ENCODE measurements at places on chromosomes 16 and 17.

DNA sequence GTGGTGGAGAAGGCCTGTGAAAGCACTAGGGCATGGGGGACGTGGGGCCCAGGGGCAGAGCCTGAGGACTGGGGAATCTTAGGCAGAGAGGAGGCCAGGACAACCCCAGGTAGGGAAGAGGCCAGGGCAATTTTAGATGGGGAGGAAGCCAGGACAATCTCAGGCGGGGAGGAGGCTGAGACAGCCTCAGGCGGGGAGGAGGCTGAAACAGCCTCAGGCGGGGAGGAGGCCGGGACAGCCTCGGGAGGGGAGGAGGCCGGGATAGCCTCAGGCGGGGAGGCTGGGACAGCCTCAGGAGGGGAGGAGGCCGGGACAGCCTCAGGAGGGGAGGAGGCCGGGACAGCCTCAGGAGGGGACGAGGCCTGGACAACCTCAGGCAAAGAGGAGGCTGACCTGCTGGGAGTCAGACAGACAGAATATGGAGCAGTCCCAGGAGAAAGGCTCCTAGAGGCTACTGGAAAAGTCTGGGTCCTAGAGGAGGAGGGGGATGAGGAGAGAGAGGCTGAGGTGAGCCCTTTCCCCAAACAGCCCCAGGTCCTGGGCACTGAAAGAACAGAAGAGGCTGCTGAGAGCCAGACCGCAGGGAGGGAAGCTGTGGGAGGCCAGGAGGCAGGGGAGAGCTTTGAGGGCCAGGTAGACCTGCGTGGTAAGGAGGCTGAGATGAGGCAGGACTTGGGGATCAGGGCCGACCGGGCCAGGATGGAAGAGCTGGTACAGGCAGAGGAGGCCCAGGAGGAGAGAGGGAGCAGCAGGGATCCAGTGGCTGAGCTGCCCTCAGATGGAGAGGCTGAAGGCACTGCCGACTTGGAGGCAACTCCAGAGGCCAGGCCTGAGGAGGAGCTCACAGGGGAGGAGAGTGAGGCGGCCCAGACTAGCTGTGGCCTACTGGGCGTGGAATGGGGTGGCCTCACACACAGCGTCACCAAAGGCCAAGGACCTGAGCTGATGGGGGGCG lies 1.6 kb downstream of the APOBR start:
- no peak for DNase-seq

- DNase-seq = no peak
Measured at GRCh38 chr17:48544349-48545021, 424 bp downstream of the HOXB2 start.

GRCh38 chr16:2985462-2985861 lies 5.2 kb upstream of the PKMYT1 start:
- no peak for DNase-seq

GRCh38 chr16:1579214-1579613 lies 32.7 kb downstream of the IFT140 start:
- no peak for DNase-seq

DNA sequence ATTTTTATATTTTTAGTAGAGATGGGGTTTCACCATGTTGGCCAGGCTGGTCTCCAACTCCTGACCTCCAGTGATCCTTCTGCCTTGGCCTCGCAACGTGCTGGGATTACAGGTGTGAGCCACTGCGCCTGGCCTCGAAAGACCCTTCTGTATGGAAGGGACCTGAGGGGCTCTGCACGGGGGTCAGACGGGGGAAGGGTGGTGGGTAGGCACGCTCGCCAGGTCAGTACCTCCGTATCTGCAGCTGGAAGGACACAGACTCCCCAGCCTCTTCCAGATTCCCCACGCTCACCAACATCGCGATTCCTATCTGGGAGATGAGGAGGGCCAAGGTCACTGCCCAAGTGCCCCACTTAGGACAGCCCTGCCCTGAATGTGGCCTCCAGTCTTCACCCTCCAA lies 12.7 kb downstream of the ITGA2B start:
- DNase-seq = no peak

DNA sequence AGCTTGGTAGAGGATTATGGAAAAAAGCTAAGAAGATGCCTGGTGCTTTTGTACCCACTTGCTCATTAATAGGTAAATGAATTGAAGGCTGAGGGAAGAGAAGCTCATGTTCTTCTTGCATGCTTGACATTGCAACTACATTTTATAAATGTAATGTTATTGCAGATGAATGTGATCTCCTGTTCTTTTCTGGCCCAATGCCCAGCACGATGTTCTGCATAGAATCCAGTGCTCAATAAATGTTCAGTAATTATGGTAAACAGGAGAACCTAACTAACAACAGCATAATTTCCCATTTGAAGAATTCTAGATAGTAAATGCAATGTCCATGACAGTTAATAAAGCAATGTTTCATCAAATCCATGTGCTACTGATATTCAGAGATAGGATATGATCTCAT lies 638.2 kb upstream of the SOX9 start:
- no peak for DNase-seq

- DNase-seq = no peak
Measured at GRCh38 chr17:58289869-58290268, 9.1 kb upstream of the MPO start.

DNA sequence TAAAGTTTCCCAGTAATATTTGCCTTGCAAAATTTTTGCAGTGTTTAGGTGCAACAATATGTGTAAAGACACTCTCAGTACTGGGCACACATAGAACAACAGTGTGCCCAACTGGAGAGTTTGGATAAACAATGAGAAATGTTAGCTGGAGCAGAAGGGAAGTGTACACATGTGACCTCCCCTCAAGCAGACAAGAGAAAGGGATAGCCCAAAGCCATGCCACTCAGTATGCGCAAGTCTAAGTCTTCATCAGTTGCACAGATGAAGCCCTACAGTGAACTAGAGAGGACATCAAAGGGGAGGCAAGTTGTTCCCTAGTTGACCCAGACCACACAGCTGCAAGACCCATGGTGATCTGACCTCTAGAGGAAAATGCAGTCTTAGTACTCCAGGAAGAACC lies 97.9 kb upstream of the CDH11 start:
- no peak for DNase-seq

DNA sequence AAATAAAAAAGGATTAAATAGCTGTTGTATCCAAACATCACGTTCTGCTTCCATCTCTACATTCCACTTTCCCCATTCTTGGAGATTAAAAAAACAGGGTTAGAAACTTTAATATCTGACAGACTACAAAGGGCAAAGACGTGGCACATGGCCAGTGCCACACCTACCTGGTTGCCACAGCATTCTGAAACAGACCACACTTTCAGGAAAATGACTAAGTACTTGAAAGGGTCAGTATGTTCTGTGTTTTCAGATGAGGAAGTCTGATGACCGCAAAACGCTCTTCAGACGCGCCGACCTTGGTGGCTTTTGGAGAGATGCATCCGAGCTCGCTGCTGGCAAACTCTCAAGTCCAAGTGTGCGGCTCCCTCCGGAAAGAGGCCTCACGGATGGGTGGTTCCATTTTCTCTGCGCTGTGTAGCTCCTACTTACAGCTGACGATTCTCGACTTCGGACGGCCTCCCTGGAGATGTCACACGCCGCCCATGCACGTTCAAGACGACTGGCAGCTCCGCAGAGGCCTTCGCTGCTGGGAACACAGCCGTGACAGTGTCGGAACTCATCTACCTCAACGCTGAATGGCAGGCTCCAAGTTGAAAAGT lies 15.5 kb downstream of the MAP1LC3B start:
- no peak for DNase-seq

DNA sequence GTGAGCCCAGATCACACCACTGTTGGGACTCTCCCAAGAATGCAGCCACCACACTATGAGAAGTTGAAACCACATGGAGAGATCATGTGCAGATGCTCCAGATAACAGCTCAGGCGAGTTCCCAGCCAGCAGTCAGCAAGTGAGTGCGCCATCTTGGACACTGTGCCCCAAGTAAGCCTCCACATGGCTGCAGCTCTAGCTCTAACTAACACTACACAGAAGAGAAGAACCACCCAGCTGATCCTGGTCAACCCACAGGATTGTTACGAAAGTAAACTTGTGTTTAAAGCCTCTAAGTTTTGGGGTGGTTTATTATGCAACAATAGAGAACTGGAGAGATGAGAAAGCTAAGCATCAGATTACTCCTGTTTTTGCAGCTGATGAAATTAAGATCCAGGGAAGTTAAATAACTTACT lies 25.8 kb downstream of the SLC38A7 start:
- no peak for DNase-seq
